ENCODE measurements at places on chromosomes 13 and 19.

DNA sequence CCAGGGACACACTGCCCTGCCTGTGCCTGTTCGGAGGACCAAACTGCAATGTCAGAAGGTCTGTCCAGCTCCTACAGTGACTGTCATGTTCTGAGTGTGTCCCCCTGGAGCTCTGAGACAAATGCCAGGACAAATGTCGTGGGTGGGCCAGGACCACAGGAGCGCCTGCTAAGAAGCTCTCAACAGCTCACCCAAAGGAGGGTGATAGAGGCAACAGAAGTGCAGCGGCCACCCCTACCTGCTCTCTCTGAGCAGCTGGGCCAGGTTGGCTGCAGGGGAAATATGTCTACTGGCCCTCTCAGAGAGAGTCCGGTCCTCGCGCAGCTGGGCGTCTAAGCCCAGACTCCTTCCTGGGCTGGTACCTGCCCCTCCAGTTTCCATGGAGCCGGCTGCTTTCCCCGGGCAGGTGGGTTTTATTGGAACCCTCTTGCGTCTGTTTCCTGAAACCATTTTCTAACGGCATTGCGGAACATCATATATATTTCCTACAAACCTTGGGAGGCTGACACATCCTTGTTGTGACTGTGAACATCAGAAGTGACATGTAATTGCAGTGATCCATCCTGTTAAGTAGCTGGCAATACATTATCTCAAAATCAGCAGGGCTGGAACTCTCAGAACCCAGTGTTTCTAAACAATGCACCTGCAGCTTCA, 78.1 kb downstream of the CHST8 start:
- DNase-seq = no peak

- DNase-seq = no peak
These were observed 24.8 kb upstream of the TMEM255B start for GRCh38 chr13:113734099-113734825.

GRCh38 chr19:9010693-9011092, 484 bp upstream of the MUC16 start:
- no peak for DNase-seq

DNA sequence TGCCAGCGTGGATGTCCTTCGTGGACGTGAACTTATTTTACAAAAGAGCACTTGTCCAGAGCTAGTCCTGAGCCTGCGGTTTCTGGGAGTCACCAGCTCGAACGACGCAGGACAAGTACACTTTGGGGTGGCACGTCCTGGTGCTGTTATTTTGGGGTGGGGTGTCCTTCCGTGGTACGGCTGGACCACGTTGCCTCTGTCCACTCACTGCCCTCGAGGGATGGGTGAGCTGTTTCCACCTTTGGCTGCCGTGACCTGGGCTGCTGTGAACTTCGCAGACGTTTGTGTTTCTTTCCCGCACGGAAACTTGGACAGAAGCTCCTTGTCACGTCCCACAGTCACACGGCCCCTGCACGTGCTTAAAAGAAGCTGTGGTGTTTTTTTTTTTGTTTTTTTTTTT, 11.0 kb downstream of the GZMM start:
- no peak for DNase-seq

GRCh38 chr13:29594303-29594709, 1.2 kb downstream of the SLC7A1 start:
- peak; percentile 11 for DNase-seq

DNA sequence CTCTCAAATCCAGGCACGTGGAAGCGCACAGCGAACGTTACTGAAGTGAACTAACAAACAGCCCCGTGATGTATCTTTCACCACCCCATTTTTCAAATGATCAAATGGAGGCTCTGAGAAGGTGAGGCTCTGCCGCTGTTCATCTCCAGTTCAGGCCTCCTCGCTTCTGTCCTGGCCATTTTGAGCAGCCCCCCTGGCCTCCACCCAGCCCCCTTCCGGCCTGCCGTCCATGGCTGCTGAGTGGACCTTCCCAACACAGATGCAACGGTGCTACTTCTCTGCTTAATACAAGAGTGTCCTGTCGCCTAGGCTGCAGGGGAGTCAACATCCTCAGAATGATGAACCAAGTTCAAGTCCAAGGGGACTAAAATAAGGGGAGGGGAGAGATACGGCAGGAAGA, 9.7 kb downstream of the SYDE1 start:
- no peak for DNase-seq

DNA sequence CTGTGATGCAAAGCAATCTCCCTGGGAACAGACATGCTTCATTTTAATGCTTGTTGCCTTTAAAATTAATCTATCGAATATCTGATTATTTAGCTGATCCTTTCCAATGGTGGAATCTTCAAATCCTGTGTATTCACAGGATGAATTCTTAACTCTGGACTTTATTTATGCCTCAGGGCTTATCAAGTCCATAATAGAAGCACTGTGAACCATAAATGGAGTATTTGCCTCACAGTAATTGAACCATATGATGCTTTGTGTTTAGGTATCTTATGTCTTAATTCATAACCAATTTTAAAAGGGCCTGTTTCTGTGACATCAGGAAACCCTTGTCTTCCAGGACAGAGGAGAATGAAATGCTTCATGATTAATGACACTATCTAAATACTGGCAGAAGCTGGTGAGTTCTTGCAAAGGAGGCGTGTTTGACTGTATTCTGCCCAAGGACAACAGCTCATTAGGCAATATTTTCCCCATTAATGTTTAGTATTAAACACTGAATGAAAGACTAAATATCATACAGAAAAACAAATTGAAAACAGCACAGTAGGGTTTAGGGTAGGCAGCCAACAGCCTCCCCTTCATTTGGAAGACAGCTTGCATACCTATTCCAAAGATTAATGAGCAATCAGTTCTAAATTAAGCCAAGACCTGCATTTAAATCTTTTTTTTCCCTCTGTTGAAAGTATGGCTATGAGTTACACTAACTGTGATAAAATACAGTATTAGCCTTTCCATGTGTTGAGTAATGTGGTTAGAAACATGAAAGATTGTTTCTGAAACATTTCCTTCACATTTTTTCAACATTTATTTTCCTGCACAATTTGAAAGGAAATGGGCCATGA, 709.4 kb downstream of the PCDH9 start:
- no peak for DNase-seq

- DNase-seq = no peak
These were observed 539.0 kb downstream of the EFNB2 start for GRCh38 chr13:105996391-105997025.

DNA sequence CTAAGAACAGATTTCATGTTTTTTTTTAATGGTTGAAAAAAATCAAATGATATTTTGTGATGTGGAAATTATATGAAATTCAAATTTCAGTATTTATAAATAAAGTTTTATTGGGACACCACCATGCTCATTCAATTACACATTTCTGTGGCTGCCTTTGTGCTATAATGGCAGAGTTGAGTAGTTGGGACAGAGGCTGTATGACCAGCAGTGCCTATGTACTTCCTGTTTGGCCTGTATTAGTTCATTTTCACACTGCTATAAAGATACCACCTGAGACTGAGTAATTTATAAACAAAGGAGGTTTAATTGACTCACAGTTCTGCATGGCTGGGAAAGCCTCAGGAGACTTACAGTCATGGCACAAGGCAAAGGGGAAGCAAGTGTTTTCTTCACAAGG, 33.6 kb downstream of the AKAP11 start:
- DNase-seq = no peak

GRCh38 chr19:5290336-5291262, 50.0 kb downstream of the PTPRS start:
- DNase-seq = no peak

DNA sequence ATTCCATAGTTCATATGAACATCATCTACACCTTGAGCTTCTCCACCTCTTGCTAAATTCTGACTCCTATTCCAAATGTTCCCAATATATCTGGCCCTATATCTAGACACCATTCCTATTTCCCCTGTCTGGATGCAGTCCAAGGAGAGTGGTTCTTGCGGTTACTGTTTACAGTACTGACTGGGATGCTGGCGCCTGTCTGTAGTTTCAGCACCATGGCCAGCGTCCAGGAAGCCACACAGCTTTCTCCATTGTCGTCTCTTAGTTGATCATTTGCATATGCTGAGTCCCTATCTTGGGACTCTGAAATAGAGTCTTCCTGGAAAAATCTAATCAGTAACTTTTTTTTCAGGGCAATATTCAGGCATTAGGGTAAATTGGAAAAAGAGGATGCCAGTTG, 14.9 kb downstream of the LAIR2 start:
- DNase-seq = no peak

DNA sequence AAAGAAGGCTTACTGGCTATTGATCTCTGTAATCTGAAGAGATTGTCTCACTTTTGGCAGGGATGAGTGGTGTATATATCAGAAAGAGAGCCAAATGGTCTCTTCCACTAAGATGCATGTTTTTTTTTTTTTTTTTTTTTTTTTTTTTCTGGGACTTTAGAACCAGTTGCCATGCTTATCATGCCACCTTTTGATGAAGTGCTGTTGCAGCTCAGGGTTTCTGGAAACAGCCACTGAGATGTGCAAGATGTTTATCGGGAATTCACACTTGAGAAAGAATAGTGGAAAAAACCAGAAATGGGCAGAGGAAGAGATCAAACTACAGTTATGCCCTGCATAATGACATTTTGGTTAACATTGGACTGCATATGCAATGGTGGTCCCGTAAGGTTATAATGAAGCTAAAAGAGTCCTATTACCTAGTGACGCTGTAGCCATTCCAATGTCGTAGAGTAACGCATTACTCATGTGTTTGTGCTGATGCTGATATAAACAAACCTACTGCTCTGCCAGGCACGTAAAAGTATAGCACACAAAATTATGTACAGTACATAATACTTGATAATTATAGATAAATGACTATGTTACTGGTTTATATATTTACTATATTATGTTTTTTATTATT, 121.0 kb downstream of the KLF5 start:
- no peak for DNase-seq

DNA sequence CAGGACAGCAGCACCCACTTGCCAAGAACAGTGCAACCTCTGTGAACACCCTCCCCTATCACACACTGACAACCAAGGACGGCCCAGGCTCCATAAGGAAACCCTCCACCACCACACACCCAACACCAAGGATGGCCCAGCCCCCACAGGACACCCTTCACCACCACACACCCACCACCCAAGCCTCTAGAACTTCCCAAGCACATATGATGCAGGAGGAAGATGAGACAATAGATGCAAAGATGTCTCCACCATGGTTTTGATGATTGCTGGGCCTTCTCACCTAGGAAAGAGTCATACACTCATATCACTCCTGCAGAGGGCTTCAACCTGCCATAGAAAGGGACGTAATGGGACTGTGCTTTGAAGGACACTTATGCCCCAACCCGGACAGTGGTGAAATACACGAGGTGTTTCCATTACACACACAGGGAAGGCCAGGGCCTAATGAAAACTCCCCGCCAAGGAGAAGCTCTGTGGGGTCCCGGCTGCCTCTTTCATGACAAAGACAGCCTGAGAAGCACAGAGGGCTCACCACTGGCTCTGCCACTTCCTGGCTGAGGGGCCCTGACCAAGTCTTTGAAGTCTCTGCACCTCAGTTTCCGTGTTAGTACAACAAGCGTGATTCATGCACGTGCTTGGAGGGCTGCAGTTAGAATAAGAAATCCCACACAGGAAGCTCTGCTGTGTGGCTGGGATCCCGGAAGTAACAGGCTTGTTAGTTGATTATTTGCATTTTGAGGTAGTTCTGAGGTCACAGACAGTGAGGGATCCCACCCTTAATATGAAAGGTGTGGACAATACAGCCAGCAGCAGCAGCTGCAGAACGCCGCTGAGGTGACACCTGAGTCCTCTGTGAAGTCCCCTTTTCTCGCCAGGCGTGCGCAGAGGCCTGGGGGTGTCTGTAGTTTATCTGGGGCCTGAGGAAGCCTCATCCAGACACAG, 61.9 kb upstream of the ATP12A start:
- DNase-seq = no peak

DNA sequence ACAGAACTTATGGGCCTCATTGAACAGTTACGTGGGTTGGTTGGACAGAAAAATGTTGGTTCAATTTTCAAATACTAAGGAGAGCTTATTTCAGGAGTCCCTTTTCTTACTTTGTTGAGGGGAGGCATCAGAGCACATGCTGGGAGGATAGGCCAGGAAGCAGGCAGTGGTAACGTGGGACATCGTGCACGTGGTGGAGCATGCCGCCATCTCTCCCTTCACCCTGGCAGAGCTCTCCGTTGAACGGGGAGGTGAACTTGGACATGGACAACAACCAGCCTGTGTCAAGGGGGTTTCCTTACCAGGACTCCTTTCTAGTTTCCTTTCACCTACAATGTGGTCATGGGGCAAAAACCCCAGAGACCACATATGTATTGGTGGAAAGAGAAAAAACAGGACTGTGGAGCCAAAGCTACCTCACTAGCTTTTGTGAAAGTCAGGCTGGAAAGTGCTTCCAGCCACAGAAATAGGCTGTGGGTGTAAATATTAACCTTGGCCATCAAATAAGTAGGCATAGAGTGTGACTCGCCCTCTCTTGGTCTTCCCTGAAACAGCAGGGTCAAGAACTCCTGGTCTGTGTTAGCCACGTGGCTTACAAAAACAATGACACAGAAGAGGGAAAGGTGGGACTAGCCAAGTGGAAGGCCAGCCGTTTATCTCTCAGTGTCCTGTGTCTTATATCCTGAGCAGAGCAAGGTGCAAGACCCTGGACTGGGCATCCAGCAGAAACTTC, 14.4 kb downstream of the MICOS13 start:
- DNase-seq = no peak

DNA sequence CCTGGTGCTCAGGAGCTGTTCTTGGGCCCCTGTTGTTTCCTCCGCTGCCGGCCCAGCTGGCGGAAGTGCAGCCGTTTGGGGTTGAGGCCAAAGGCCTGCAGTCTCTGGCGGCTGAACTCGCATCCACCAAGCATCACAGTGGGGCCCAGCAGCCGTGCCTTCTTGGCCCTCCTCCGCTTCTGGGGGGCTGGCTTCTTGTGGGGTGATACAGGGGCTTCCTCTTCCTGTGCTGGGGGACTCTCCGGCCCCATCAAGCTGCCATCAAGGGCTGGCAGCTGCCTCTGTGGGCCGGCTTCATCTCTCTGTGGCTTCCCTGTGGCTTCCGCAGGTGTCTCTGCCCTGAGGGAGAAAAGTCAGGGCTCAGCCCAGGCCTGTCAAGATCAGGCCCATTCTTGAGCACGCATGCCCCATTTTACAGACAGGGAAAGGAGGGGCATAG, 10.3 kb downstream of the ATG4D start:
- no peak for DNase-seq

DNA sequence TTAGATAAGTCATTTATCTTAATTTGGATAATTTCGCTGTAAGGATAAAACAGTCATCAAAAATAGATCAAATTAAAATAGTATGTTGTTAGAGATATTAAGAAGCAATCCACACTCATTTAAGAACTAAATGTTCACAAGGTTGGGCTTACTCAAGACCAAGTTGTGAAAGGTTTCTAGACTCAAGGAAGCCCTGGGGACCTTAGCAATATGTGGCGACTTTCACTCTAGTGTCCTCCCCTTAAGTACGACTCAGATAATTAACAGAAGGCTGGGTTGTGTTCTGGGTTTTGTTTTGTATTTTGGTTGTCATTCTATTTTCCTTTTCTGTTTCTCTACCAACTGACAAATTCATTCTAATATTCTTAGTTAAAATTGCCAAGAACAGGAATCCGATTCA, 1008.0 kb downstream of the PCDH9 start:
- DNase-seq = no peak

DNA sequence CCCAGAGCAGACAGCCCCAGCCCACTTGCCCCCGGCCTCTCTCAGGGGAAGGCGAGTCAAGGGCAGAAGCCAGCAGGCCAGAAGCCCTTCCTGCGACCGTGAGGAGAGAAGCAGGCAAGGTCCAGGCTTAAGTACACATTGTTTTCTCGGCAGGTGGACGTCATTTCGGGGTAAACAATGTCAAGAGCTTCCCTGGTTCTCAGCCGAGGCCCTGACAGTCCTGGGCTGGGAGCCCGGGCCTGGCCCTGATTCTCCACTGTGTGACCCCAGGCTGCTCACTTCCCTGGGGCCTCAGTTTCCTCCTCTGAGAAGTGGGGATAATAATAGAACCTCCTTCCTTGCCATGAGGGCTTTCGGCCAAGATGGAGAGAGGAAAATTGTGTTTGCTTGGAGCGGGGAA, 19.4 kb downstream of the PLVAP start:
- DNase-seq = no peak

Data from NCI-H510A (cell line).